COR-L47 (cell line): ENCODE measurements at places on chromosomes 2 and 18.

- DNase-seq: no peak
Observed at GRCh38 chr2:97645112-97645694, 659 bp upstream of the COX5B start.

GRCh38 chr2:217168496-217168895 is 308.6 kb upstream of the TNP1 start:
- DNase-seq: no peak

- no peak for DNase-seq
Observed at GRCh38 chr2:212998626-212999359, 152.6 kb downstream of the IKZF2 start.

DNA sequence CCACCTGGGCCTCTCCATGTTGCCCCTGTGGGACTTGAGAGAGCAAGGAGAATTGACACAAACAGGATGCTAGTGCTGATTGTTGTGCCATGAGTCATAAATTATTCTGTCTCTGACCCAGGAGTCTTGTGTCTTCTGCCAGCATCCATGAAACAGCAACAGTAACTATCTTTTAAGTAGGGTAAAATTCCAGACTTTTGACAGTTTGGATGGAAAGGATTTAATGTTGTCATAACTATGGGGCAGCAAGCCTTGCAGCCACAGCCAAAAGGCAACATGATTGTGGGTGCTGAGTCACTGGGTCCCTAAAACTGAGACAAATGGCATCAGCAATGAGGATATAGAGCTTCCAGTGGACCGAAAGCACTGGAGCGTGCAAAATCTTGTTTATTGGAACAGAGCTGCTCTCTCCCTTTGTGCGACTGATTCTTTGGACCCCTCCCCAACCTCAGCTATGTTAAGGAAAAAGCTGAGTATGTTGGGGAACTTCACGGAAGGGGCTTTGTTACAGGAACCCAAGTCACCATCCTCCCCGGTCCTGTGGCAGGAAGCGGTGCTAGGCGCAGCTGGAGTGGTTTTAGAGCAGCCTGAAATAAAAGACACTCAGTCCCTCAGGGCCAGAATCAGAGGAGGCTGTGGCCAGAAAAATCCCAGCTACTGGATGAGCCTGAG is 9.6 kb upstream of the ITPRIPL1 start:
- no peak for DNase-seq

DNA sequence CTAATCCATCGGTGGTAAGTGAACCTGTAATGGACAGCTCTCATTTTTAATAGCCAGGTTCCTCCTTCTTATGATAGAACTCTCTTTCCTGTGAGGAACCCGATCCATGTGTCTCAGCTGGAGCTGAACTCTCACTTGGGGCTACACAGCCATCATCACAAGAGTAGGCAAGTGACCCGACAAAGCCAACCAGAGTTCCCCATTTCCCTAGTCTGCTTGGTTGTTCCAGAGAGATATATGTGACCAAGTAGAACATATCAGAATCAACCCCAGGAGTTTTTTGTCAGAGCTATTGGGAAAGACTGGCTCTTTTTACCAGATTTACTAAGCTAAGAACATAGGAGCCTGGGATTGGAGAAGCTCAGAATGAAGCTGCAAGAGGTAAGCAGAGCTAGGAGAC is 14.6 kb upstream of the HNRNPLL start:
- no peak for DNase-seq

DNA sequence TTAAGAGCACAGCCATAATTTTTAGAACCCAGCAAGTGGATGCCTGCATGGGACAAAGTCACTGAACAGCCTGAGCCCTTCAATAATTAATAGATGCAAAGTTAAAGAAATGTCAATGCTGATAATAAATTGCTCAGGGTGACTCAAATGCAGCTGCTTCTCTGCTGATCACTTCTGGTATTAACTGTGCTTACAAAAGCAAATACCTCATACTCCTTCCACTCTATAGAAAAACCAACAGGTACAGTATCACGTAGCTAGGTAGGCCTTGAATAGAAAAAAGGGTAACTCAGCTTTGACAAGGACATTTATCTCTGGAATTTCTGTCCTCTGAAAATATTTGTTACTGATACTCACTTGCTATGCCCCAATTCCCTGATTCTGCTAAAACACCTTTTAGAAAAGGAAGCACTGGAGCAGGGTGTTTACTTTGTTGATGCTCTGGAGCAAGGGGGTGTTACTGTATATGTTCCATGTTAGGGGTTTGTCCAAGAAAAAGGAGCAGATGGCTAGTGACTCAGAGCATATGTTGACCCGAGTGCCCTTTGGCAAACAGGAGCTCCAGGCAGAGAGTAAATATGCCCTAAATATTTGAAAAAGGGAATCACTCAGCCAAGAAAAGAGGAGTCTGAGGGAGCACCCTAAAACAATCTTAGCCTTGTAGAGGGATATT is 59.1 kb upstream of the RTN4 start:
- peak; percentile 31 for DNase-seq

DNA sequence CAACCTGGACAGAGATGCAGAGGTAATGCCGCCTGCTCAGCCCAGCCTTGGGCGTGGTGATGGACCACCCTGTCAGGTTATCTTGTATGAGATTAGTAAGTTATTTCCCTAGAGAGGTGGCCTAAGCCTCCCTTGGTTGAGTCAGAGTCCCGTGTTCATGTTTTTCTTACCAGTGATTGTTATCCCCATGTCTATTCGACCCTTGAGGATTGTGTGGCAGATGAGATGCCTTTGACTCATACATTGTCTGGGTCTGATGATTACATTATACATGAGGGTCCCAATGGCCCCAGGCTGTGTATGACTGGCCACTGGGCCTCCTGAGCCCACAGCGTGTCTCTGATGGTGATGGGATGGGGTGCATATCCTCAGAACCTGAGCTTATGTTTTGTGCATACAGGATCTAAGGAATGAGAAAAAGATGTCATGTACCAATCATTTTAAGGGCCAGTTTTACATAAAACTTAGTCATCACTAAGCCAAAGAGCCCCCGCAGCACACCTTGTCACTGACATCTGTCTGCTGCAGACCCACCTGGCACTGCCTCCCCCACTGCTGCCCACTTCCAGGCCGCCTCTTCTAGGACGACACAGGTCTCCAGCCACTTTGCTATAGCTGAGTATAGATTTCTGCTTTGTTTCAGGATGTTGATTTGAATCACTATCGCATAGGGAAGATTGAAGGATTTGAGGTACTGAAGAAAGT is 7.7 kb downstream of the PPP1R7 start:
- no peak for DNase-seq

- no peak for DNase-seq
Observed at GRCh38 chr2:115071534-115071933, 629.1 kb downstream of the DPP10 start.

GRCh38 chr18:45248240-45248903 is 366.9 kb upstream of the SLC14A2 start:
- no peak for DNase-seq
